RPMI7951 (cell line): ENCODE measurements at places on chromosomes 2 and 18. TPM values are rescaled to one million over a fixed set of nuclear protein-coding genes. Genes with fewer than 3 reads are reported as not detected.

The AP1S3 gene
- 2.0 and 3.2 TPM in 2 replicates for total RNA-seq

The ACMSD gene
- total RNA-seq: not detected in 2 replicates

The TTC39C gene
- 18.1 and 19.0 TPM in 2 replicates for total RNA-seq

The AGXT gene
- 0.10 and 0.24 TPM in 2 replicates for total RNA-seq

The GALNT14 gene
- 1.7 and 3.2 TPM in 2 replicates for total RNA-seq

The ZNF804A gene
- 0.10 and 0.24 TPM in 2 replicates for total RNA-seq

The PTPRN gene
- total RNA-seq: 3.2 and 4.4 TPM in 2 replicates

The SPHKAP gene
- total RNA-seq: not detected in 2 replicates

The ASB18 gene
- not detected in 2 replicates for total RNA-seq

The PDE6D gene
- 77.3 and 84.9 TPM in 2 replicates for total RNA-seq

The TFCP2L1 gene
- total RNA-seq: under 0.01 TPM in 1 of 2 replicates, not detected in the other

The SAG gene
- 0.12 TPM in 1 of 2 replicates, not detected in the other for total RNA-seq

The CCDC88A gene
- 62.5 and 86.3 TPM in 2 replicates for total RNA-seq

The MROH2A gene
- 0.10 TPM in 1 of 2 replicates, not detected in the other for total RNA-seq

The RBKS gene
- total RNA-seq: 1.8 and 2.8 TPM in 2 replicates

The SLC66A3 gene
- 34.5 and 41.3 TPM in 2 replicates for total RNA-seq

The VWA3B gene
- 0.29 TPM in 1 of 2 replicates, not detected in the other for total RNA-seq

The RIT2 gene
- total RNA-seq: not detected in 2 replicates

The DBI gene
- 310 and 351 TPM in 2 replicates for total RNA-seq

The FAM168B gene
- total RNA-seq: 63.1 and 68.1 TPM in 2 replicates

The TNS1 gene
- total RNA-seq: 2.5 and 3.6 TPM in 2 replicates

The LAMA3 gene
- 0.49 and 2.9 TPM in 2 replicates for total RNA-seq

The PMAIP1 gene
- 43.7 and 50.3 TPM in 2 replicates for total RNA-seq

The MGAT4A gene
- 0.20 TPM in 1 of 2 replicates, not detected in the other for total RNA-seq

The FABP1 gene
- total RNA-seq: not detected in 2 replicates

The RAX gene
- total RNA-seq: not detected in 2 replicates

The DYNAP gene
- not detected in 2 replicates for total RNA-seq

The GPR45 gene
- total RNA-seq: not detected in 2 replicates

The SETBP1 gene
- 5.1 and 5.5 TPM in 2 replicates for total RNA-seq

The ALPP gene
- total RNA-seq: not detected in 2 replicates

The SCYGR4 gene
- total RNA-seq: not detected in 2 replicates

The PROM2 gene
- 1.8 and 2.4 TPM in 2 replicates for total RNA-seq

The ABCB11 gene
- total RNA-seq: not detected in 2 replicates

The SPC25 gene
- 49.0 and 53.0 TPM in 2 replicates for total RNA-seq

The GAL3ST2 gene
- total RNA-seq: not detected in 2 replicates

The MYO7B gene
- 11.3 and 12.7 TPM in 2 replicates for total RNA-seq

The GPR17 gene
- 0.29 and 0.84 TPM in 2 replicates for total RNA-seq

The UGT1A1 gene
- not detected in 2 replicates for total RNA-seq

The MYO3B gene
- total RNA-seq: 0.12 TPM in 1 of 2 replicates, not detected in the other

The ATL2 gene
- total RNA-seq: 95.4 and 104 TPM in 2 replicates
